T-helper 9 cell (primary cell): ENCODE measurements at places on chromosomes 3 and 15.
A peak's percentile ranks its signal among the peaks of the same experiment; 100 is the strongest.

GRCh38 chr3:61092870-61093269 lies 158.4 kb downstream of the FHIT start:
- no peak for DNase-seq

DNA sequence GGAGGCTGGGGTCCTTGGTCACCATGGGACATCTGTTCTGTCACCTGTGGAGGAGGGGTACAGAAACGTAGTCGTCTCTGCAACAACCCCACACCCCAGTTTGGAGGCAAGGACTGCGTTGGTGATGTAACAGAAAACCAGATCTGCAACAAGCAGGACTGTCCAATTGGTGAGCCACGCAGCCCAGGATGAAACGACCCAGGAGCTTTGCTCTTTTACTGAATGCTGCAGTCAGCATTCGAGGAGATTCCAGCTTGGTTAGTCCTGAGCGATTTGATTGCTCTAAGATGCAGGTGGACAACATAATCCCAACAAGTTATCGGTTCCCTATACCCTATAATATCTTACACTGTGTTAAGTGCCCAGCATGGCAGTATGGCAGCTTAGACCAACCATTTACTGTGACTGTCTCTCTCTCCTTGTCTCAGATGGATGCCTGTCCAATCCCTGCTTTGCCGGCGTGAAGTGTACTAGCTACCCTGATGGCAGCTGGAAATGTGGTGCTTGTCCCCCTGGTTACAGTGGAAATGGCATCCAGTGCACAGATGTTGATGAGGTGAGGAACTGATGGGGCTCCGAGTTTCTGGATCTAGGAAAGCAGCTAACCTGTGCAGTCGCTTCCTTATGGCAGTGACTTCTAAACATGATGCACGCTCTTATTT lies 7.8 kb downstream of the THBS1 start:
- DNase-seq, result no peak

GRCh38 chr3:128416578-128417211 lies 50.0 kb downstream of the DNAJB8 start:
- no peak for DNase-seq

- DNase-seq, result no peak
Observed at GRCh38 chr3:151362751-151363174, 21.8 kb downstream of the P2RY12 start.

GRCh38 chr15:78739996-78740903 lies 71.0 kb downstream of the ADAMTS7 start:
- peak; percentile 28 for DNase-seq

DNA sequence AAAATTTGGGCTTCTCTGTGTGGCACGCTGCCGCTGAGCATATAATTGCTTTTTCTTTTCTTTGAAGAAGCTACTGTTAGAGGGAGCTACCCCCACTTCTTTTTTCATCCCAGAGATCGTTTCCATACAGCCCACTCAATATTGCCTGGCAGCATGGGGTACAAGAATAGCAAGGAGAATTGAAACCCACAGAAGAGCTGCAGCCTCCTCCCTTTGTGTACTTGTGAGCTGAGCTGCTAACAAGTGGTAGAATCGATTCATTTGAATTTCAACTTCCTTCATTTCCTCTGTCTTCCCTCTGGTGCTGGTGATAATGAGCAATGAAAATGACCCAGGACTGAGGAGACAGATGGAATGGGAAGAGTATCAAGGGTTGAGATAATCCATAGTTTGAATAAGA lies 64.9 kb downstream of the LRRC3B start:
- DNase-seq, result no peak

DNA sequence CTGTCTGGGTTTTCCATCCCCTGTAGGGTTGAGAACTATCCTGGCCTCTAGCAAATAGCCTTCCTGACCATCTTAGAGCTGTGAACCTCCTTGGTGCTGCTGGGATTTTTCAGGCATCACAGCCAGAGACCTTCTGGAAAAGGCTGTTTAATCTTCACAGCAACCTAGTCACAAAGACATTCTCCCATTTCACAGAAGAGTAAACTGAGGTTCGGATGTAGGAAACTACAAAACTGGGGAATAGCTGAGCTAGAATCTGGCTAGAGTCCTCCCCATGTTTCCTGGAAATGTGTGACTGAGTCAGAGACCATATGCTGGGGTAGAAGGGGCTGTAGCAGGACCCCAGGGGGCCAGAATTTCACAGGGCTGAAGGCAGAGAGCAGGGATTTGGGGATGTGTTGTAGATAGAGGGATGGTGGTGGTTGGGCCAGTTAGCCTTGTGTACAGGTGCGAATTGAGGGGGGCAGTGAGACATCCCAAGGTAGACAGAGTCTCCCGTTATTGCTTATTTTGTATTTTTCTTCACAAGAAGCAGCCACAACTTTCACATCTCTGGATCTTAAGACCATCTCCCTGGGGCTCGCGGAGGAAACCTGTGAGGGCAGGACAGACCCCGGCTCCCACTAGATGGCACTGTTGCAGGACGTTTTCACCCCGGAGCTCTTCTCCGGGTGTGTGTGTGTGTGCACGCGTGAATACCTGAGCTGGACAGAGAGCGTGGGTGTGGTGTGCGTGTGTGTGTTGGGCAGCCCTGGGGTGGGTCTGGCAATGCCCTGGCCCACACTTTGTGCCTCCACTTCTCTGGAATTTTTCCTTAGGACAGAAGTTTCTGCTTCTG lies 66.9 kb upstream of the PRR23C start:
- DNase-seq, result peak; percentile 41

- no peak for DNase-seq
Observed at GRCh38 chr3:113293348-113293747, 82.0 kb downstream of the BOC start.

- DNase-seq, result no peak
Observed at GRCh38 chr3:134647902-134648760, 2.7 kb downstream of the KY start.

DNA sequence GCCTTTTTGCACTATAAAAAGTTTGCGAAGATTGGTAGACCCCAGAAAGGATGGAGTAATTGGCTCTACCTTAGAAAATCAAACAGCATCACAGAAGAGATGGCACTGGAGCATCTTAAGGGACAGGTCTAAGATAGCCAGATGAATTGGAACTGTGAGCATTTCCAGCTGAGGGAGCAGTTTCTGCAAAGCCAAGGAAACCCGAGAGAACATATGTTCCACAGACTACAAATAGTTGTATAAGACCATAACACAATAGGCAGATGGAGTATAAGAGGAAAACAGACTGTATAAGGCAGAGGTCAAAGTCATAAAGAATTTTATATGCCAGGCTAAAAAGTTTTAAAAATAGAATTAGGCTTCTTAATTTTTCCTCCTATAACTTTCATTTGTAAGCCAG lies 46.0 kb downstream of the TSC22D2 start:
- no peak for DNase-seq

DNA sequence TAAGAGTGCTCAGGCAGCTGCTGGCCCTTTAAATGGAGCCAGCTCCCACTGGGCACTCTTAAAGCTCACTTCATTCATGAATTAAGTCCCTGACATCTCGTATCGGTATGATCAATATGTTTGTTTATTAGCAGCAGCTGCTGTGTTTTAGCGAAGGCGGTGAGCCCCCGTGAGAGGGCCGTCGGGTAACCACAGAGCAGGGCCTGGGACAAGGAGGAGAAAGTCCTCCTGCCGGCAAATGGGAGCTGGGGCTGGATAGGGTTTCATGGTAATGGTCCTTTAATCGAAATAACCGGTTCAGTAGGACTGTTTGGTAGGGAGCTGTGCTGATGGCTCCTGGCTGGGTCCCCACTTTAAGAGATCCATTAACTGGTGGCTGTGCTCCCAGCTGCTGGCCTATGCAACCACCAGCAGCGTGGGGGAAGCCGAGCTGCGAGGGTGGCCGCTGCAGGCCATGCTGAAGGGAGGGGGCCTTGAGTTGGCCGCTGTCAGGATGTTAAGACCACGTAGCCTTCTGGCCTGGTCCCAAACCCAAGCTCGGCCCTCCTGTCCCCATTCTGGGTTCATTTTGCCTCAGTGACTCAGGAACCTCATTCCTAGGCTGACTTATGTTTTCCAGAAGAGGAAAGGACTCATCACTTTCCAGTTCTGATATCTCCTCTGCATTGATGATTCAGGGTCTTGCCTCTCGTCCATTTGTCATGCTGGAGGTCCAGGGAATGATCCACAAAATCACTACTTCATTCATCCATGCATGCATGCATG lies 67.6 kb upstream of the NTRK3 start:
- no peak for DNase-seq

GRCh38 chr15:61186905-61187741 lies 42.0 kb downstream of the RORA start:
- no peak for DNase-seq

- DNase-seq, result no peak
Observed at GRCh38 chr3:144361002-144361401, 389.4 kb downstream of the DIPK2A start.

- DNase-seq, result no peak
Observed at GRCh38 chr3:70488816-70489215, 176.4 kb upstream of the MDFIC2 start.

GRCh38 chr15:78930577-78931388 lies 14.1 kb downstream of the CTSH start:
- DNase-seq, result no peak

- DNase-seq, result no peak
Observed at GRCh38 chr3:52636673-52637072, 49.0 kb downstream of the PBRM1 start.

- DNase-seq, result no peak
Observed at GRCh38 chr15:100252779-100253417, 88.9 kb downstream of the ADAMTS17 start.

DNA sequence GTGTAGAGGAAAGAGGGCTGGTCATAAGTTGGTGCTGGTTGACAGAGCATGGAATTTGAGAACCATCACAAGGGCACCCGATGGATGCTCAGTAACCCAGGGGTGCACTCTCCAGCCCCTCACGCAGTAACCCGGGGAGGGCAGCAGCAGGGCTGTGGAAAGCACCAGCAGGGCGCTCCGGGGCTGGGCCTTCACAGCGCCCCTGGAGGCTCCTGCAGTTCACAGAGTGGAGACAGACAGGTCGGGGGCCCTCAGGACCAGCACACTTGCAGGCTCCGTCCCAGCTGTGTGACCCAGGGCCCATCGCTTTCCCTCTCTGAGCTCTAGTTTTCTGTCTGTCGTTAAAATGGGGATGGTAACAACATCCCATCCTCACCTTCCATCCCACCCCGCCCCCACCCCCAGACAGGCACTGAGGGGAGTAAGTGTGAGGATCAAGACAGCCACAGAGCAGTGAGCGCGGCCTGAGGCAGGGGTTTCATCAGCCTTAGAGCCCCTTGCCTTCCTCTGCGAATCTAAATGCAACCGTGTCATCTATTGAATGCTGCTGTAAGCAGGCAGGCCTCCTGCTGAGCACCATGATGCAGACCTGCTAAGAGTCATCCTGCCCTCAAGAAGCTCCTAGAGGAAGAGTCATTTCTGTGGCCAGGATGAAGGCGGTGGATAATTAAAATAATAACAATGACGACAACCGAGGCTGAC lies 90.2 kb upstream of the LINGO1 start:
- DNase-seq, result no peak

DNA sequence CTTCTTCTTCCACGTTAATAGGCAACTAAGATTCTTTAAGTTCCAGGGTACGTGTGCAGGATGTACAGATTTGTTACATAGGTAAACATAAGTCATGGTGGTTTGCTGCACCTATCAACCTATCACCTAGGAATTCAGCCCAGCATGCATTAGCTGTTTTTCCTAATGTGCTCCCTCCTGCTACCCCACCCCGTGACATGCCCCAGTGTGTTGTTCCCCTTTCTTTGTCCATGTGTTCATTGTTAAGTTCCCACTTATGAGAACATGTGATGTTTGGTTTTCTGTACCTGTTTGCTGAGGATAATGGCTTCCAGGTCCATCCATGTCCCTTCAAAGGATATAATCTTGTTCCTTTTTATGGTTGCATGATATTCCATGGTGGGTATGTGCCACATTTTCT lies 21.1 kb downstream of the GTF2A2 start:
- DNase-seq, result no peak

DNA sequence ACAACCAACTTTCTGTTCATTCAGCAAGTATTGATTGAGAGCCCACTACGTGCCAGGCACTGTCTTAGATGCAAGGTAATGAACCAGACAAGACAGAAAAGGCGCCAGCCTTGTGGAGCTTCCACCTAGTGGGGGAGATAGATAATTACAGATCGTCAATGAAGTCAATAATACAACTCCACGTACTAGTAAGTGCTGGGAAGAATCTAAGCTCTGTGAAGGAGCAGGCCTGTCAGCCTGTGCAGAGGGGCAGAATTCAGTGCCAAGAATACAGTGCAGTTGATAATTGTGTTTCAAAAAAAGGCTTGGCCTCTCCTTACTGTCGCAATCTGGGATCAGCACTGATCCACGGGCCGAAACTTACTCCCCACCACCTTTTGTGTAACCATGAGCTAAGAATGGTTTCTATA lies 186.3 kb downstream of the FEZF2 start:
- DNase-seq, result no peak

GRCh38 chr3:150681057-150681456 lies 22.7 kb downstream of the ERICH6 start:
- no peak for DNase-seq

DNA sequence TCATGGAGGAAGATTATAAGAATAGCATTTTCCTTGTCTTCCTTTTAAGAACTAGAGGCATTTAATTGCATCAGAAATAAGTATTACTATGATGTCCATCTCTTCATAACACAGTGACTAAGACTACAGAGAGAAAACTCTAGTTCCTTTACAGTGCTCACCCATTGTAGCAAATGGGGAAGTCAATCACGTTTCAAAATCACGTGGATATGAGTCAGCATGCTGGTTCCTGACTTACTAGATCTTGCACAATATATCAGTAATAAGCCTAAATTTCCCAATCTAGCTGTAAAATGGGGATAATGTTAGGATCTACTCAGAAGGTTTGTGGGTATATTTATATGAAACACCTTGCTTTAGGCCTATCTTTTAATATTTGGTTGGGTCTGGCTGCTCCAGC lies 254.8 kb upstream of the EOMES start:
- no peak for DNase-seq

DNA sequence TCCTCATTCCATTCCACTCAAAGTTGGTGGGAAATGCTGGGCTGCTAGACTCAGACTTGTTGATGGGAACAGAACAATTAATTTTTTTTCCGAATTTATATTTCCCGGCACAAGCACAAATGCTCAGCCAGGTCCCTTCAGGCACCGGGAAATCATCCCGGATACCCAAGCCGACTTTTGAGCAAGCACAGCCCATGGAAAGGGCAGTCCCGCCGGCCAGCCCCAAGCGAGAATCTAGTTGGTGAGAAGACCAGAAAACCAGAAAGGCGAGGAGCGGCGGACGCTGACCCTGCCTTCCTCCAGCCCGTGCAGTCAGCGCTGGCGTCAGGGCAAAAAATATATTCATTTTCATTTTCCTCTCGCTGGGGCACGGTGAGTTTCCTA lies 763 bp upstream of the ZIC4 start:
- no peak for DNase-seq

DNA sequence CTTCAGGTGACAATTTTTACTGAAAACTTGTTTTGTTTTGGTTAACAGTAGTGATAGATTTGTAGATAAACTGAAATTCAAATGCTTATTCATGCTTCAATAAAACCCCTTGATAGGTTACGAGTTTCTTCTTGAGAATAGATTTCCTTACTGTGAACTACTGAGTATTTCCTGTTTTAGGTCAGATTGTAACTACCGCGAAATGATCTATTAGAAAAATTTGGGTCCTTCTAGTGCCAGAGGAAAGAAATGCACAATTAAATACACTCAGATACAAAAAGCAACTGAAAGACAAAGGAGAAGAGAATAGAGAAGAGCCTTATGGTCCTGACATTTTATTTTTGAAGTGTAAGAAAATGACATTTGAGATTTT lies 251.7 kb upstream of the TBL1XR1 start:
- no peak for DNase-seq

GRCh38 chr3:149957361-149958125 lies 13.2 kb downstream of the PFN2 start:
- DNase-seq, result no peak

GRCh38 chr15:29063646-29064045 lies 177.9 kb downstream of the APBA2 start:
- no peak for DNase-seq
